ENCODE measurements at places on chromosomes 3 and 15.

DNA sequence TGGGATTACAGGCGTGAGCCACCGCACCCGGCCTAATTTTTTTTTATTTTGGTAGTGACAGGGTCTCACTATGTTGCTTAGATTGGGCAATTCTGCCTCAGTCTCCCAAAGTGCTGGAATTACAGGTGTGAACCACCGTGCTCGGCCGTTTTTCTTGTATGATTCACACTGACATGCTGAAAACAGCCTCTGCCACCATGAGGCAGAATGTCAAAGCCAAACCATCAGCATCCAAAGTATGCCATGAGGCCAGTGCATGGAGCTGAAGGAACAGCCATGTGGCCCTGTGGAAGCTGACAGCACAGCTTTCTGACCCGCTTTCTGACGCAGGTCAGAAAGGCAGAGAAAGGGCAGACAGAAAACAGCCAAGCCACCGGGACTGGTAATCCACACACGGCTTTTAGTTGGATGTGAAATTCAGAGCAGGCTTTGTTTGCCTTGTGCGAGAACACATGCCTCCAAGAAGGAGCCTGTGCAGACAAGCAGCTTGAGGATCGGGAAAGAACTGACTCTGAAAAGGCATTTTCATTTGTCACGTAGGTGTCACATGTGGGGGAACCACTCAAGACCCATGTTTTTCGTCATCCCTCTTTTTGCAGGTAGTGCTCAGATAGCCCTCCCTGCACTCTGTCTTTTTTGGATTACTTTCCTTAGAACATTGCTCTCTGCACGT, 25.1 kb downstream of the XYLB start:
- no peak for DNase-seq

DNA sequence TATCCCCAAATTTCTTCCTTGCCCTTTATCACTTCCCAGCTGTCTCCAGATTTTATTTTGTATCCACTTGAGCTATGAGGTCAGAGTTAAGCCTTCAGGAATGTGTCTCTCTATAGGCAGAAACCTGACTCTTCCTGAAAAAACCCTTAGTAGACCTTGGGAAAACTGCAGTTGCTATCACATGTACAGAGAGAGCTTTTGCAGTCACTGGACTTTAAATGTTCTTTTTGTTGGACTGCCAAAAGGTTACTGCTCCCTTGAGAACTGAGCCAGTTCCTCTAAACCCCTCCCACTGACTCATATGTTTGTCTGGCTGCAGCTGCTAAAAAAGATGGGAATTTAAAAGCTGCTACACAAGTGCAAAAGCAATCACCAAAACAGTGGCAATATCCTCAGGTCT, 169.1 kb upstream of the CCDC54 start:
- DNase-seq = no peak

DNA sequence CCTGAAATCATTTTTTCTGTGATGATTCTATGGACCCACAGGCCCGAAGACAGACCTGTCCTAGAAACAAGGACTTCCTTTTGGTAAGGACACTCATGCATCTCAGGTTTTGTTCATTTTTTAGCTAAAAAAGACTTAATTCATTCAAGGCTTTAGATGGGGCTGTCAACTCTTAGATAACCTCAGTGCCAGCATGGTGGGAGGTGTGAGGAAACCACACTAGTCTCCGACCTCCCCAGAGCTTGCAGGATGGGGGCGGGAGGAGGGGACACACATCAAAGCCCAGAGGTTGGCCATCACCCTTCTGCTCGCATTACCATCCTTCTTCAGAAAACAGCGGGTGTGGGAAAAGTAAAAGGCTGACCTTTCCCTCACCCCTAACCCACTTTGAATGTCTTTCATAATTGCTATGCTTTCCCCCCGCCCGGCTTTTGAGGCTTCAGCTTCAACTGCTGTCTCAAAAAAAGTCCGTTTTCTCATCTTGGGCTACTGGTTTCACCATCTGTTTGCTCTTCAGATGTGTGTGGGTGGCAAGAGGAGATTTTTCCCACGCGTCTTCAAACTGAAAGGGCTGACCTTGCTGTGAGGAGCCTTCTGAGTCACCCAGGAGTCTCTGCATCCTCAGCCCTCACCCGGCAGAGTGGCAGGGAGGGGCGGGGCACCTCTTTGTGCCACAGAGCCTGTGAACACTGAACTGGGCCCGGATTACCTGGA, 27.6 kb upstream of the CXCR6 start:
- DNase-seq = no peak

DNA sequence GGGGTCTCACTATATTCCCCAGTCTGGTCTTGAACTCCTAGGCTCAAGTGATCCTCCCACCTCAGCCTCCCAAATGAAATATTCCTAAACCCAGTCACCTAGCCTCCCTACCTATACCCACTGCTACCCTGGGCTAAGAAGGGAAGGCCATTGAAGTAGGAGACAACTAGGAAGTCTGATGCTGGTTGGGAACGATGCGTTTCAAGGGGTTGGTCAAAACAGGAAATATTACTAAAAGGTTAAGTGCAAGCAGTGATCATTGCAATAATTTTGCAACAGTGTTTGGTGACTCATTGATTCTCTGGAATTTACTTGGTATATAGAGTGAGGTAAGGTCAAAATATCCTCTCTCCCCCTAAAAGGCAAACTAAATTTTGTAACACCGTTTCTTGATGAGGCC, 4.6 kb upstream of the UQCRC1 start:
- no peak for DNase-seq

DNA sequence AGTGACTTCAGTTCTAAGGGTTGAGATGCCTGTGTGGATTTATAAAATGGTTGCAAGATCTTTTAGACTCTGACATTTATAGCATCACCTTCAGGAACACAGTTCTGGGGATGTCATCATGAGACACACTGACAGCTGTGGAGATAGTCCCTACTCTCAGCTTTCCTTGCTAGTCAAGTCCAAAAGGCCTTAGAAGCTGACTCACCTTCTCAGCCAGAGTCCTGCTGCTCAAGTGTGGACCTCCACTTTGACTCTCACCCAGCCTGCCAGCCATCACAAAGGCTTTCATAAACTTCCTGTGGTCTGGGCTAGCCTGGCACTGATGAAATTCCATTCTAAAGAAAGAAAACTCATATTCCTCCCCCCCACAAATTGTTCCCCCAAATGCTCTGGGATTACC, 44.8 kb downstream of the TMEM39A start:
- no peak for DNase-seq

GRCh38 chr3:170467571-170468147, 49.0 kb downstream of the CLDN11 start:
- no peak for DNase-seq
